ENCODE measurements at places on chromosomes 16 and 17.

GRCh38 chr17:77811521-77811920, 147.0 kb upstream of the TNRC6C start:
- no peak for DNase-seq

DNA sequence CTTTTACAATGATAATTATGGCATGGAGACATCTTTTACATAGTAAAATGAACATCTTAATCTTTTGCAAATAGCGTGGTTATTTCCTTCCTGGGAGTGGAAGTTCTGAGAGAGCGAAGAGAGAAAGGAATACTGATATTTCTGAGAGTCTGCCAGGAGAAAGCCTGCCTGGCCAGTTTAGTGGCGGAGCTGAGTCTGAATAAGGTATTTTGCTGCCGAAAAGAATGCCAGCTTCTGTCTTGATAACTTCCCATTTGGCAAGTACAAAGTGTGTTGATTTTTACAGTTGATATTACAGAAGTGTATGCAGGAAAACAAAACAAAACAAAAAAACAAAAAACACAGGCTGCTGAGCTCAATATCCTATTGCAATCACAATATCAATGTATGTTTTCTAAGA, 55.9 kb downstream of the KCNJ2 start:
- DNase-seq = no peak

GRCh38 chr16:74721716-74722115, 21.1 kb upstream of the MLKL start:
- DNase-seq = no peak

GRCh38 chr17:28004344-28004743, 38.1 kb upstream of the NLK start:
- DNase-seq = no peak

- no peak for DNase-seq
Measured at GRCh38 chr16:90077757-90078578, 837 bp upstream of the PRDM7 start.

GRCh38 chr16:50460538-50461399, 87.4 kb upstream of the NKD1 start:
- DNase-seq = no peak

DNA sequence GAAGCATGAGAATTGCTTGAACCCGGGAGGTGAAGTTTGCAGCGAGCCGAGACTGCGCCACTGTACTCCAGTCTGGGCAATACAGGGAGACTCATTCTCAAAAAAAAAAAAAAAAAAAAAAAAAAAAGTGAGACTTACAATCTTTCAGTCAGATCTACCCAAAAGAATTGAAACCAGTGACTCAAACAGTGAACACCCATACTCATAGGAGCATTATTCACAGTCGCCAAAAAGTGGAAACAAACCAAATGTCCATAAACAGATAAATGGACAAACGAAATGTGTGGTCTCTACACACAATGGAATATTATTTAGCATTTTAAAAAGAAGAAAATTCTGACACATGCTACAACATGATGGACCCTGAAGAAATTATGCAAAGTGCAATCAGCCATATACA, 9.1 kb upstream of the SCNN1B start:
- no peak for DNase-seq

GRCh38 chr17:53058031-53058430, 764.7 kb upstream of the KIF2B start:
- DNase-seq = no peak

- no peak for DNase-seq
Measured at GRCh38 chr16:30974348-30974747, 10.7 kb upstream of the HSD3B7 start.

DNA sequence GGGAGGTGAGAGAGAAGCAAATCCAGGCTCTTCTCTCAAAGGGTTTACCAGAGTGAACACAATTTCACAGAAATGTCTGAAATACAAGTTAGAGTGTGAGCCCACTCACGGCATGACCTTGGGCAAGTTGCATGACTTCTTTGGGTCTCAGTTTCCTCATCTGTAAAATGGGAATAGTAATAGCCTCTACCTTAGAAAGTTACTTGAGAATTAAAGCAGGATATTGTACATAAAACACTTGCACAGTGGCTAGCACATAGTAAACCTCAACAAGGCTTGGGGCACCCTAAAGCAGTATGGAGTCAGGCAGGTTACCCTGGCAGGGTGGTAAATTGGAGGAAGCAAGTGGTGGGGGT, 13.2 kb upstream of the RNF222 start:
- no peak for DNase-seq
